GM23248 (cell line): ENCODE measurements at places on chromosomes 4 and X. TPM values are rescaled to one million over a fixed set of nuclear protein-coding genes. Genes with fewer than 3 reads are reported as not detected.

DNA sequence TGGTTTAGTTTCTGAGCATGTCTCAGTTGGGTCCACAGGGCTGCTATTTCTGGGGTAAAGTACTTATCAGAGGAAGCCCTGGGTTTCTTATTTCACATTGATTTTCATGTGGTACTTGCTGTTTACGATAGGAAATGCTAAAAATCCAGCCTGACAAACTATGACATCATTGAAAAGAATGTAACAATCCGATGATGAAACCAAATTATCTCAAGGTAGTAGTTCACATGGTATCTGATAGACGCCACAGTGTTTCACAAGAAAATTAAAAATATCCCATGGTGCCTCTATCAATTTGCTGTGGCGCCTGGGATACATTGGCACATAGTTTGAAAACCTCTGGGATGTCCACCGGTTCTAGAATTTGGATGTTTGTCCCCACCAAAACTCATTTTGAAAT lies 418.9 kb upstream of the RPS6KA3 start:
- no peak for DNase-seq

DNA sequence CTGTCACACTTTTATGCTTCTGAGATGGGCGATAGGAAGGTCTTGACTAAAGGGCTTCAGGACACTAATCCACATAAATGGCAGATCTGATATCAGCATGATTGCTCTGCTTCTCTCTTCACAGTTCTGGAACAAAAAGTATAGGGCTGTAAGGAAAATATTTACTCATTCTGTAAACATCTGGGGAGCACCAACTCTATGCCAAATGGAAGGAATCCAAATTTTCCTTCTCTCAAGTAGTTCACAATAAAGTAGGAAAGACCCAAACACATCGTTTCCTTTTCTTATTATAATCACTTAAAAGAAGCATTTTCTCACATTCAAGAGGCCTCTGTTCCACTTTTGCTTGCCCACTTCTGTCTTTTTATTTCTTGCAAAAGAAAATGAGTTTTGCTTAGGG lies 45.9 kb upstream of the F9 start:
- DNase-seq: no peak

Gene SMIM10L2A
- total RNA-seq: not detected in 2 replicates

DNA sequence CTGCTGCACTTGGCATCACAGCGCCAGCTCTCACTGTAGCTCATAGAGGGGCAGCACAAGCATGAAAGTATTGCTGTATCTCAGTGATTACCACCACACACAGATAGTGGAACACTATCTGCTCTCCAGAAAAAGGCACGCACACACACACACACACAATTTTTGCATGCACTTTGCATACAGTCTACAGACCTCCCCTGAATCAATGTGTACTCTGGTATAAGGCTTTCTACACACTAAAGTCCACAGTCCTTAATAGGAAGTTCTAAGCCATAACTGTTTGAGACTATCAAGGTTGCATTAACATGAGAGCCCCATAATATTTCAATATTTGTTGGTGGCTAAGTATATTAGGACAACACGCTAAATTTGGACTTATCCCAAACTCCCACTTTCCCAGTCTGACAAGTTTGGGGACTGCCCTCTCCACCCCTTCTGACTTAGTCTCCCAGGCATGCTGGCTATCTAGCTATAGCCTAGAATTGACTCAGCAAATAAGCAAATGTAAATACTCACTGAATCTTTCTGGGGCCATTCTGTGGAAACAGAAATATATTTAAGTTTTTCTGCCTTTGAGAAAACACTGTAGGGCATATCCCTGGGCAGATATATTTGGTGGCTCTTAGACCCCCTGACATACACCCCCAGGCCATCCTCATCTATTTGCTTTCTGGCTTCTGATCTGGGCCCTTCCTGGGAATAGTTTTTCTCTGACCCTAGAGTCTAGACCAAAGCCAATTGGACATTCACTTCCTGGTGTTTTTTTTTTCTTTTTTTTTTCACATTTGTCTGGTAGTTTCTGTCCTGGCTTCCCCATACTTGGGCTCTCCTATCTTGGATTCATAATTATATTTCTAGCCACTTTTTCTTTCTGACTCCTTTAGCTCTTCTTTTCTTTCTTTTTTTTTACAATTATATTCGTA lies 36.4 kb upstream of the CT47C1 start:
- DNase-seq: peak; percentile 34

- DNase-seq: no peak
These were observed 119.9 kb downstream of the EGF start for GRCh38 chr4:110032603-110033002.

DNA sequence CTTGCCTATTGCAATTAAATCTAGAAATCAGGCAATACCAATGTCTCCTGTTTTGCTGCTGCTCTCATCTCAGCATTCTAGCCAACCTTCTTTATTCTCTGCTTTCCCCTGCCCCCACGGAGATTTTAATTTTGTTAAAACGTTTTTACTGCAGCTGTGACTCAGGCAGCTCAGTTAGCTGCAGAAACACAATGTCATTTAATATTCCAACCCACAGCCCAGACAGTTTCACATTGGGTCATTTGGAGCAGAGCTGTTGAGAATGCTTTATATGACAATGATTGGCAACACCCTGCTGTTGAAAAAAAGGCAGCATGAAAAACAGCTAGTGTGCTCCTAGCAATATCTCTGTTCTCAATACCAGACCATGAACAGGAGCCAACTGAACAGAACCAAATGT lies 12.6 kb upstream of the SLC10A4 start:
- DNase-seq: peak; percentile 33

DNA sequence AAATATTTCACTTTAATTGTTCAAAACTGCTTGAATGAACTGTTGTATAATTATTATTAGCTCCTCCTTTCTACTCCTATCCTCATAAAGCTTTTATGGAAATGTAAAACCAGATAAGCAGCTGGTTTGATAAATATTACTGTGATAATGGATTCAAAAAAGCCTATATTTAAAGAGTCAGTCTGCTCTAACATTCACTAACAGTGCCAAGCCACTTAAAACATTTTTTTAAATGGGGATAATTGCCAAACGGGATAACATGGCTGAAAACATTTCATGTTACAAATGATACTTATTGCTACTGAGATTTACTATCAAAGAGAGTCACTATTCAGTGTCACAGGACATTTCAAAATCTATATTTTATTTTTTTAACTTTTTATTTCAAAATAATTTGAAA lies 17.4 kb downstream of the ARHGAP24 start:
- no peak for DNase-seq

Gene SLC39A8
- 3.2 and 3.7 TPM in 2 replicates for total RNA-seq

DNA sequence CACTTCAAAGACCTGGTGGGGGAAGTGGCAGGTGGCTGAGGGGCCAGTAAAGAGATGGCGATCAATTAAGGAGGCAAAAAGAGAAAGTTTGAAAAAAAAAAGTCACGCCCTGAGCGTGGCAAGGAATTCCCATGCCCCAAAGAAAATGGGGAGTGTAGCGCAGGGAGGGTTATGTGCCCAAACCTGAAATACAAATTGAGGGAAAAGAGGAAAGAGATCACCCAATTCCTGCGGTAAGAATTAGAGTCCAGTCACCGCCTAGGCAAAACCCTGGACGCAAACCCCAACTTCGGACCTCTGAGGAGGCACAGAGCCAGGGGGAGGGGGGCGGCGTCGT lies 595 bp downstream of the ENOX2 start:
- DNase-seq: no peak

DNA sequence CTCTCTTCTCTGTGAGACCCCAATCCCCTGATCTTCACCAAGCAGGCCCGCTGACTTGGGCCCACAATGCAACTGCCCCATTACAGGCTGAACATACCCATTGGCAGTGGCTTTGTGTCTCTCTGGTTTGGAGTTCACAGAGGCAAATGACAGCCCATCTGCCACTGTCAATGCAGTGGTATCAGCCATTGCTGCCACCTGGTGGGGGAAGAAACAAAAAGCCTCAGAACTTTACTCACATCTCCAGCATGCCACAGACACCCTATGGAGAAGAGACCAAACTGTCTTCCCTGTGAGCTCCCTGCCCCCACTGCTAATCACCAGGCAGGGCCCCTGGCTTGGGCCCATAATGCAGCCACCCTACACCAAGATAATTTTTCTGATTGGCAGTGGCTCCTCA lies 729.3 kb upstream of the ACTRT1 start:
- no peak for DNase-seq

DNA sequence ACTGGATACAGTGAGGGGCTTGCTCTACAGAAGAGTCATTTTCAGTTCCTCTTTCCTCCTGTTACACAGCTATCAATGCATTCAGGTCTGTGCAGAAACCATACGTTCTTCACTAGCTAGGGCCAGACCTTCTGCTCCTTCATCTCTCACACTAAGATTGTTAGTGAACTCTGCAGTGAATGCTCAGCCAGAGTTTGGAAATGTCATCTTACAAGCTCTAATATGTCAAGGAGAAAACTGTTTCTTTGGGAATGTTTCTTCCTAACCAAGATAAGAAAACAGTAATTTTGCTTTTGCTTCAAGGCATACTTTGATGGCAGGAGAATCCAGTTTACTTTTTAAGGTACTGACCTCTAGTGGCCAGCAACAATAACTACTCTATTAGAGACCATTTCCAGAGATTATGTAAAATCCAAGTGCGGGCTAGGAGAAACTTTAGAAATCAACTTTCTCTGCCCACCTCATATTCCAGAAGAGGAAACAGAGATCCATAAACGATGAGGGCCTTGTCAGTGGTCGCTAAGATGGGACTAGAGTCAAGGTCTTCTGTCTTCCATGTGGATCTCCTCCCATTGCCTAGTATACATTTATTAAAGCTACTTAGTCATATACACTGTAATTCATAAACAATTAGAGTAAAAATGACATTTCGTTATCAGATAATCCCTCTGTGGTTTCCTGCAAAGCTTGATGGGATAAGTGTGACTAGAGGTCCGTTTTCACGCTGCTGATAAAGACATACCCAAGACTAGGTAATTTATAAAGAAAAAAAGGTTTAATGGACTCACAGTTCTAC lies 12.1 kb upstream of the CC2D2A start:
- DNase-seq: peak; percentile 78

DNA sequence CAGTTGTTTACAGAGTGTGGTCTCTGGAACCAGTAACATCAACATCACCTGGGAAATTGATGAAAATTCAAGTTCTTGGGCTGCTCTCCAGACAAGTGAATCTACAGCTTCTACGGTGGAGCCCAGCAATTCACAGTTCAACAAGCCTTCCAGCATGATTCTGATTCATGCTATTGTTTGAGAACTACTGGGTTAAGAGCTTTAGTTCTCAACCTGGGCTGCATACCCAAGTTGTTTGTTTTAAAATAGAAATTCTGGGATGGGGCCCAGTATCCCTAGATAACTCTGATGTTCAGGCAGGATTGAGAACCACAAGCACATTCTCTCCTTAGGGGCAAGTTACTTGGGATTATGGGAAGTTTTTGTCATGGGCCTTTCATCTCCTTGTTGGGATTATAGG lies 37.9 kb upstream of the PGK1 start:
- DNase-seq: peak; percentile 21

- no peak for DNase-seq
These were observed 27.6 kb downstream of the QRFPR start for GRCh38 chr4:121353213-121353612.

DNA sequence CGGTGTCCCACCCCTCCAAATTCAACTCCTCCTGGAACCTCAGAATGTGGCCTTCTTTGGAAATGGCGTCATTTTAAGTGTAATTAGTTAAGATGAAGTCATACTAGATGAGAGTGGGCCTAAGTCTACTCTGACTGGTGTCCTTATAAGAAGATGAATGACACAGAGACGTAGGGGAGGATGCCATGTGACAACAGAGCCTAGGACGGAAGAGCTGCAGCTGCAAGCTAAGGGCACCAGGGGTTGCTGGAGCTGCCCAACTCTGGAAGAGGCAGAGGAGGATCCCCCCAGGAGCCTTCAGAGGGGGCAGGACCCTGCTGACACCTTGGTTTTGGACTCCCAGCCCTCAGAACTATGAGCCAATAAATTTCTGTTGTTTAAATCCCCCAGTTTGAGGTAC lies 115.1 kb downstream of the STK32B start:
- DNase-seq: no peak

DNA sequence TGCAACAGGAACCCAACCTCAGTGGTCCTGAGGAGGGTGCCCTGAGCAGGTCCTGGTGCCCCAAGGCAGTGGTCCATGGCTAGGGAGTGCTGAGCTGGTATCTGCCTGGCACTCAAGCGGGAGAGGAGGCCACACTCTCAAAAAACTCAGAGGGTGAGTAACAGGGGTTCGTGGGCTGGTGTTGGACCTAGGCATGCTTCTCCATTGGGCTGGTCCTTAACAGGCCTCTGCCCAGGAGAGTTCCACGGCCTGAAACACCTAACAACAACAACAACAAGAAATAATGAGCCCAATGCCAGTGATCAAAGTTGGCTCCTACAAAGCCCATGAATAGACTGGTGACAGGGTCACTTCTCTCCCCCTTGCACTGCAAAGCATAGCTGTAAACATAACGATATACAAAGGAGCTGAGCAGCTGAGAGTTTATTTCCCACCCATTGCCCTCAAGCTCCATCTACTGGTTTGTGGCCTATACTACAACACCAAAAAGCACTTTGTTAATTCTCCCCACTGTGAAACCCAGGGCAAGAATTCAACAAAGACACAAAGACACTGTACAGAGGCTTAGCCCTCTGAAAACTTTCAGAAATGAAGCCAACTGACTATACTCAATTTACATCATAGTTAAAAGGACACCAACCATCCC lies 736.1 kb upstream of the ADGRL3 start:
- peak; percentile 5 for DNase-seq

GRCh38 chr4:92172203-92172602 lies 131.6 kb upstream of the GRID2 start:
- peak; percentile 4 for DNase-seq

DNA sequence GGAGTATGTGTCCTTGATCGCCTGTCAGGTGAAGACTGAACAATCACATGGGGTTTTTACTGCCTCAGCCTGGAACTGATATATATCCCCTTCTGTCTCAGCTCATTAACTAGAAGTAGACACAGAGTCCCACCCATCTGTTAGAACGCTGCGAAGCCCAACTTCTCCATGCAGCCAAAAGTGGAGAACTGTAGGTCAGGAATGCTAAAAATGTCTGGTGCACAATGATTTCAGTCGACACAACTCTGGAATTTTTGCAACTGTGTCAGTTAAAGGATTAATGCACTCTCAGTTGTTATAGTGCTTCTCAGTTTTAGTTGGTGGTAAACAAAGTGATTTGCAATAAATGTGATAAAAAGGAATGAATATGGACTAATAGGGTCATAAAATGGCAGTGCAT lies 287.2 kb downstream of the INPP4B start:
- DNase-seq: peak; percentile 46

Gene TSPAN7
- not detected in 2 replicates for total RNA-seq

GRCh38 chrX:103797691-103798090 lies 21.1 kb downstream of the PLP1 start:
- peak; percentile 9 for DNase-seq
